CD4-positive, alpha-beta memory T cell (primary cell): ENCODE measurements at places on chromosomes 2 and 18.

DNA sequence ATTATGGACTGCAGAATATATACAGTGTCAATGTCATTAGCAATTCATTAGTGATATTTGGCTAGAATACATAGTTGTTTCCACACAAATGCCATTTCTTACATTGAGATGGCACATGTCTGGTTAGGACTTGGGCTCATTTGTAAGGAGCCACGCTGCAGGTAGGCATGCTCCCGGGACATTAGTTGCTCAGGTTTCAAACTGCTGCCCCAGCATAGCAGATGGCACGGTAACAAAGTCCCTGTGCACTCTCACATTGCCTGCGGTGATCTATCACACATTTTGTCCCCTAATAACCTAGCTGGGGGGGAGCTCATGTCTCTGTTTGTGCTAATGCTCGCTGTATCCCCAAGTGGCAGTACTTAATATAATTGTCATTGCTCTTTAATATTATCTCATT lies 185.1 kb downstream of the NEDD4L start:
- no peak for DNase-seq

DNA sequence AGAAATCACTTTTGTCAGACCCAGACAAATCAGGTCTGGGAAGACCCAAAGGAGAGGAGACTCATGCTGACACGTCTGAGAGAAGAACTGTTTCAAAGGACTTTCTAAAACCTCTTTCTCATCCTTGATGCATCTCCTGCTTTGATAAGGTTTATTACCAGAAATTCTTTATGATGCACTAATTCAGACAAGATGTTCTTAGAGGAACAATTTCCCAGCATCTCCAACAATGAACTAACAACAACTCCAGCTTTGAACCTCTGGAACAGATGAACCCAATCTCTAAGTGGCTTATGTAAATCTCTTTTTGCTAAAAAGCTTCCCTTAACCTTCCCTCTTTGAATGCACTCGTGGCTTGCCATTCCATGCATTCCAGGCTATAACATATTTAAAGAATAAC lies 15.9 kb upstream of the SERPINB11 start:
- no peak for DNase-seq

GRCh38 chr2:215888680-215889079 lies 124.7 kb downstream of the MREG start:
- DNase-seq, result no peak

GRCh38 chr2:28499282-28499681 lies 3.4 kb downstream of the PLB1 start:
- DNase-seq, result no peak

DNA sequence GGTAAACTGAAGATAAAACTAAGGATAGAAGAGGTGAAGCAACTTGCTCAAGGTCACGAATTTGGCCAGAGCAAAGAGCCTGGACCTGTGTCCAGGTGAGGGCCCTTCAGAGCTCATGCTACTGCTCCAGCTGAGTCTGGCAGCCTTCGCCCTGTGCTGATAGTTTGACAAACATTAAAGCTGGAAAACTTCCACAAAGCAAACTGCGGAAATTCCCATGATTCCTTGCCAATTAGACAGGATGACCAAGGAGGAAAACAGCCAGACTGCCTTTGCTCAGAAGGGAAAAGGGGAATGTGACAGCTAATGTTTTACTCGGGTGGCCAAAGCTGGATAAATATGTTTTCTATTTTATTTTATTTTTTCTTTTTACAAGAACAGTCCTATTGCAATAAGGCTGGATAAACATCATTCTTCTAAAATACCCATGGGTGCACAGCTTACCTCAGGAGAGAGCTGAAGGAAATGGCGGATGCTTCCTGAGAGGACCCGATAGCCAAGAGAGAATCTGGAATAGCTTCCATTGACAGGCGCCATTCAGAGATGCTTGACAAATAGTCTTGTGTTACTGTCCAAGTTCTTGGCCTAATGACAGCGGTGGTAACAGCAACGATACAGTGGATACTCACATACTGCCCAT lies 5.3 kb upstream of the CTAGE1 start:
- no peak for DNase-seq

DNA sequence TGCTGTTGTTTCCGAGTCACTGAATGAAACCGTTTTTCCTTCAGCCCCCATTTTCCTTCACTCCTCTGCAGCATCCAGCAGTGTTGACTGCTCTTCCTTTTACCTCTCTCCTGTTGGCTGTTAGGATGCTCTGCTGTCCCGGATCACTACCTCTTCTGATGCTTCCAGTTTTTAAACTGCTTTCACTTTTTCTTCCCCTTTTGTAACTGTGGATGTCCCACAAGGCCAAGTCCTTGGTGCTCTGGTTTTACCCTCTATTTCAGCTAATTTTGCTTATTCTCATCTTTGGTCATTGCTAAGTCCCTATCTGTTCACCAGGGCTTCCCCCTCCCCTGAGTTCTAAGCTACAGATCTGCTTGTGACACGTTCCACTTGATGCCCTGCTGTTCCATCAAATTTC lies 39.4 kb upstream of the MAP4K3 start:
- DNase-seq, result no peak

DNA sequence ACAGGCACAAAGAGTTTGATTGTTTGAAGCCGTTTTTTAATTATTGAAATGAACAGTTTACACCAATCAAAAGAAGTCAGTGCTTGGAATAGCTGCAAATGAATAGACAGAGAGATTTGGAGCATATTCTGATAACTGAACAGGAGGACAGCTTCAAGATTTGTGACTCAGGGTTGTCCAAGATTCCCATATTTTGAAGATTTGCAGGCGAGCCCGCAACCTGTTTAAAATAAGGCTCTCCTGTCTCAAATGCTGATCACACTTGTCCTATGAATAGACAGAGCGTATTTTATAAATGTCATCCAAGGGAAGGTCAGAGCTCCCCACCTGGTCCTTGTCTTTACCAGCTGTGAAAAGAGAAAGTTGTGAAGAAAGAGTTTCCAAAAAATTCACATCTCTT lies 198.7 kb downstream of the RNF144A start:
- no peak for DNase-seq

DNA sequence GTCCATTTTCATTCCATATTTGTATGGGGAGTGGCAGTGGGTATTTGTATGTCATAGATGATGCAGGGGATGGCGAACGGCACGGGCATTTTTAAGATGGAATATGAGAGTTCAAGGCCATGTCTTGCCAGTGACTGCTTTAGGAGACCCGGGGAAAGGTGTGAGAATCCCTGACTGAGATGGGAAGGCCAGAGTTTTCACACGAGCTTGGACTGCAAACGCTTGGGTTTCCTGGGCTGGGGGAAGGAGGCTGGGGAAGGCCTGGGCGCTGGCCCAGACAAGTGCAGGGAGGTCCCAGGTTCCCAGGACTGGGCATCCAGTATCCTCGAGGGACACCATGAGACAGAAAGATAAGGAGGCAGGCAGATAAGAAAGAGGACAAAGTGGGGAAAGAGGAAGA lies 35.2 kb downstream of the CNGA3 start:
- DNase-seq, result no peak

DNA sequence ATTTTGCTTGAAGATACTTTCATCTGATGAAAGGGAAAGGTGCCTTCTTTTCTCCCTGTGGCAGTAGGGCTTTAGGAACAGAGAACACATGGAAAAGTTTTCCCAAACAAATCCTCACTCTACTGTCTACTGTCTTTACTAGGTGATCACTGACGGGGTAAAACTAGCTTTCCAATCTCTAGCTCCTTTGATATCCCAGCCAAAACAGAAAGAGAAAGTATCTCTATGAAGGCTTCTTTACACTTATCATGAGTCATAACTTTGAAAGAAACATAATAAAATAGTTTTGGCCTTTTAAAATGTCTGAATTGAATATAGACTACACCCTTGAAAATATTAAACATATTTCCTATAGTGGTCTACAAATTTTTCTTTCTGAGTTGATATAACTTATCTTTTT lies 214.5 kb downstream of the DSEL start:
- peak; percentile 1 for DNase-seq

GRCh38 chr2:66794070-66794469 lies 359.1 kb downstream of the MEIS1 start:
- no peak for DNase-seq

DNA sequence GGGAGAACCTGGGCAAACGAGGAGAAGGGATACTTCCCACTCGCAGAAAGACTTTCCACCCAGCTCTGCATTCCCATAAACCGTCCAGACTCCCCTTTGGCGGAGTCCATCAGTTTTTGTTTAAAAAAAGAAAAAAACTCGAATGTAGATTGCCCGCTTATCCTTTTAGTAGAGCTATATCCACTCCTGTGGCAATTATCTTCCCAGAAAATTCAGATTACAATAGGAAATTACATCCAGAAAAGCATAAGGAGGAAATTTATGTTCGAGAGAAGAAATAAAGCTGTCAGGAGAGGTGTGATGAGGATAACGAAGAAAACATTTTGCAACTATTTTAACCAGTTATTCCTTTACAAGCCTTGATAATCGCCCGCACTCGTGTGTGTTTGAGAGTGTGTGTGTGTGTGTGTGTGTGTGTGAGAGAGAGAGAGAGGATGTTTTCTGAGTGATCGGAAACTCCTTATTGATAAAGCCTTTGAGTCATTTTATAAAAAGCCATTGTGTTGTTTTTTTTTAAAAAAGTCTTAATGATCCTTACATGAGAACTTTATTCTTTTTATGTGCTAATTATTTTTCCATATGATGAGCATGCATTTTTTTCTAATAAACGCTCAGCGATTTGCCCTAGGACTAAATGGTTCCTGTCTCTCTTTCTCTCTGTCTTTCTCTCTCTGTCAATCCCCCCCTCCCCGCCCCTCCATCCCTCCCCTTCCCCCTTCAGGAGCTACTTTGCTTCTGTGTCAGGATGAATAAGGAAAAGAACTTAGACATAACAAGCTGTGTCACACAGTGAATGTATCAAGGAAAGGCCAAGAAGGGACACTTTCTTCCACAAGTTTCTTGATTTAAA lies 1.1 kb upstream of the PPP3R1 start:
- DNase-seq, result peak; percentile 59

DNA sequence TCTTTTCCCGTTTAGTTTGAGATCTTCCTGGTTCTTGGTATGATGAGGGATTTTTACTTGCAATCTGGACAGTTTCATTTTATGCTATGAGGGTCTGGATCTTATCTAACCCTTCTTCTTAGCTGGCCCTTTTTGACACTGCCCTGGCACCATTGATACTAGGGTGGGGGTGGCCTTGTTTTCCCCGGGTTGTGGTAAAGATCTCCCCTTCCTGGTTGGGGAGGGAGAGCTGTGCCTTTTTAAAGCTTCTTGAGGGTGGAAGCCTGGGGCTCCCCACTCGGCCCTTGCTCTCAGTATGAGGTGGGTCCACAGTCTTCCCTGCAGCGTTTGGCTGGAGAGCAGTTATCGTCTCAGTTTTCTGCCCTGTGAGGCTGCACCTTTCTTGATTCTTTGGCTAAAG lies 66.1 kb downstream of the ASB1 start:
- DNase-seq, result no peak

DNA sequence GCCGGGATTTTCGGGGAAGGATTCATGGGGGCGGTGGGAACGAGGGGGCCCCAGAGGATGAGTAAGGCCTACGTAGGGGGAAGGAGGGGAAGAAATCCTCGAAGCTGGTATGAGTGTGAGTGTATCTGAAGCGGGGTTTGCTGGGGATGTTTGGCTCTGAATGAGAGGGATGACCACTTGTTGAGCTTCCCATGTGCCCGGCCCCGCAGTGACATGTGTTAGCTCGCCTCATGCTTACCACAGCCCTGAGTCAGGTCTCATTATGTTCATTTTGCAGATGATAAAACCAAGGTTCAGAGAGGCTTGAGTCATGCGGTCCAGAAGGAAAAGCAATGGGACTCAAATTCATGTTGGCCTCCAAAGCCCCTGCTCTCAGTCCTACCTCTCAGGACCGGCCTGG lies 214.7 kb downstream of the BCL2 start:
- DNase-seq, result no peak

- peak; percentile 40 for DNase-seq
Observed at GRCh38 chr2:180124273-180125139, 117.4 kb upstream of the CWC22 start.

GRCh38 chr2:128273469-128274081 lies 45.1 kb downstream of the HS6ST1 start:
- no peak for DNase-seq

GRCh38 chr2:239873656-239874635 lies 151.2 kb downstream of the NDUFA10 start:
- DNase-seq, result no peak

GRCh38 chr18:44680273-44681075 lies at the start of gene SETBP1:
Gene SETBP1, plus strand, starts transcription at chr18:44680888. Its CDS starts 20,459 bp downstream, at chr18:44701347.
- no peak for DNase-seq

DNA sequence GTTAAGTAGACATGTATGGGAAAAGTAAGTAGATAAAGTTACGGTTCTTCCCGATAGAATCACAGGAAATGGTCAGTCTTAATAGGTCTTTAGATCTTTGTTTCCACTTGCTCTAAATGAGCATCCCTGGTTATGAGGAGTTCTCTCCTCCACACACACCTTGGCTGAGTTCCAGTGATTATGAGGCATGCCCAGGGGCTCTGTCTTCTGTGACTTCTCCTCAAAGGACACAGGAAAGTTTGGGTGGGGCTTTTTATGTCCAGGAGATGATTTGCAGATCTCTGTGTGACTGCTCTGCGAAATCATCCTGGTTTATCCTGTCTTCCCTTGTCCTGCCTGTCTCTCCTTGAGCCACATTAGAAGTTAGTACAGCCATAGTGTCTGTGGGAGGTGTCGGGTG lies 83.9 kb upstream of the EML6 start:
- no peak for DNase-seq

GRCh38 chr2:147689220-147689909 lies 155.5 kb upstream of the ACVR2A start:
- no peak for DNase-seq

DNA sequence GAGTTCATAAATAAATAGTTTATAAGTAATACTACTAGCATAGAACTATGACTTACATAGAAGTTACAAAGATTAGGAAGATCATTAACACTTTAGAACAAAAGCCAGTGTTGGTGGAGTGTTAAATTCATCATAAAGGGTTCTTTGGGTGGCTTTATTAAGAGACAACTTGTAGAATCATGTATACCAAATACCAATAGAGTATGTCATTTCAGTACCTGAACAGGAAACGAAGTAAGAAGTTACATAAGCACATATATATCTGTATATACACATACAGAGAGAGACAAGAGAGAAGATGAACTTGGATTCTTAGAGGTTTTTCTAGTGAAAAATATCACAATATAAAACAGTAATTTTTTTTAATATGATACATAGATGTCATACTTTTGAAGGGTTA lies 82.5 kb upstream of the OTX1 start:
- DNase-seq, result no peak

GRCh38 chr2:65778137-65778536 lies 345.7 kb upstream of the SPRED2 start:
- DNase-seq, result no peak

GRCh38 chr18:63135101-63135500 lies 184.5 kb downstream of the BCL2 start:
- no peak for DNase-seq

DNA sequence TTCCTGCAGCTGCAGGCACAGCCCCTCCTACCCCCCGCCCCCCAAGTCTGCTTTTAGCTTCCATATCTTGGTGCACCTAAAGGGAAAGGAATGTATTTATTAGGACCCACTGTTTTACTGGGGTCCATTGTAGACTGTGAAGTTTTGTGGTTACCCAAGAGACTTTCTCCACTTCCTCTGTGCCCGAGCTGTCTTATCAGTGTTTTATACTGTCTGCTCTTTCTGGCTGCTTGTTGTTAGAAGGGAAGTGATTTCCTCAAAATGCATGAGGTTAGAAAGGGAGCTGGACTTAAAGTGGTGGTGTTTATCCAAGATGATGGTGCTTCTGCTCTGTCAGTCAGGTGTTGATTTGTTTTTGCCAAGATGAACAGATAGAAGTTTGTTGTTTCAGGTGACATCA lies 85.0 kb downstream of the PTH2R start:
- no peak for DNase-seq
